ENCODE measurements at places on chromosomes 6 and 20.

DNA sequence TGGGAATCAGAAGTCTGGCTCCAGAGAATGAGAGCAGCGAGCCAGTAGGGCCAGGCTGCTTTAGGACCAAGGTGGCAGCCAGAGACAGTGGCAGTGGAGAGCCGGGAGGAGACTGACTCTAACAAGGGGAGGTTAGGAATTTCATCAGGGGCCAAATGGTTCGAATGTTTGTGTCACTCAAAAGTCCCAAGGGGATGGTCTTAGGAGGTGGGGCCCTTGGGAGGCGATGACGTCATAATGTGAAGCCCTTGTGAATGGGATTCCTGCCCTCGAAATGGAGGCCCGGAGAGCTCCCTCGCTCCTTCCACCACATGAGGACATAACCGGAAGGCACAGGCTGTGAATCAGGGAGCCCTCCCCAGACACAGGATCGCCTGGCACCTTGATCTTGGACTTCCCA, 299.7 kb downstream of the QKI start:
- DNase-seq, result no peak

- no peak for DNase-seq
These were observed 1.5 kb downstream of the DLK2 start for GRCh38 chr6:43453831-43454230.

GRCh38 chr6:160933256-160933655, 58.3 kb upstream of the MAP3K4 start:
- no peak for DNase-seq

GRCh38 chr6:160960839-160961238, 30.7 kb upstream of the MAP3K4 start:
- no peak for DNase-seq

DNA sequence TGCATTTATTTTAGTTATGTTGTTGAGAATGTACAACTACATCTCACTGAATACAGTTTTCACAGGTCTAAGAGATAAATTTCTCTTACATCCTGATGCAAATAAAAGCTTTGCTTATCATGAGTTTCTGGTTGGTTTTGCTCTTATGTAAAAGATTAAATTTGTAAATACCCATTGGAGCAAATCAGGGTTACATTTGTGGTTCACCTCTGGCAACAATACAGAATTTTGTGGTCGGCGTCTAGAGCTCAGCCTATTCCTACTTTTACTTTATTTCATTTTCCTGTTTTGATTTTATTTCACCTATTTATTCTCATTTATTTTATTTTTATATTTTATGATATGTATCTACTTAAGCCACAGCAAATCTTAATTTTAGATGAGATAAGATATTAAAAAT, 271.9 kb upstream of the MARCKS start:
- no peak for DNase-seq

DNA sequence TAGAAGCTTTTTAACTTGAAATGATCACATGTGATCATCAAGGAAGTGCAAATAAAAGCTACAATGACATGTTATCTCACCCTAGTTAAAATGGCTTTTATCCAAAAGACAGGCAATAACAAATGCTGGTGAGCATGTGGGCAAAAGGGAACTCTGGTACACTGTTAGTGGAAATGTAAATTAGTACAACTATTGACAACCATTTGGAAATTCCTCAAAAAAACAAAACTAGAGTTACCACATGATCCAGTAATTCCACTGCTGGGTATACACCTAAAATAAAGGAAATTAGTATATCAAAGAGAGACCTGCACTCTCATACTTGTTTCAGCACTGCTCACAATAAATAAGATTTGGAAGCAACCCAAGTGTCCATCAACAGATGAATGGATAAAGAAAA, 108.7 kb downstream of the HTR1B start:
- no peak for DNase-seq

- no peak for DNase-seq
These were observed 106.4 kb upstream of the TAB2 start for GRCh38 chr6:149211046-149211571.

DNA sequence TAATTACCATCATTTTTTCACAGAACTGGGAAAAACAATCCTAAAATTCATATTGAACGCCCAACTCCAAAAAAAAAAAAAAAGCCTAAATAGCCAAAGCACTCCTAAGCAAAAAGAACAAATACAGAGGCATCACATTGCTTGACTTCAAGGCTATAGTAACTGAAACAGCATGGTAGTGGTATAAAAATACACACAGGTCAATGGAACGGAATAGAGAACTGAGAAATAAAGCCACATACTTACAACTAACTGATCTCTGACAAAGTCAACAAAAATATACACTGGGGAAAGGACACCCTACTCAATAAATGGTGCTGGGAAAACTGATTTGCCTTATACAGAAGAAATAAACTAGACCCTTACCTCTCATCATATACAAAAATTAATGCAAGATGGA, 89.6 kb downstream of the MRAP2 start:
- no peak for DNase-seq

GRCh38 chr6:161546632-161547031, 272.8 kb upstream of the AGPAT4 start:
- no peak for DNase-seq

DNA sequence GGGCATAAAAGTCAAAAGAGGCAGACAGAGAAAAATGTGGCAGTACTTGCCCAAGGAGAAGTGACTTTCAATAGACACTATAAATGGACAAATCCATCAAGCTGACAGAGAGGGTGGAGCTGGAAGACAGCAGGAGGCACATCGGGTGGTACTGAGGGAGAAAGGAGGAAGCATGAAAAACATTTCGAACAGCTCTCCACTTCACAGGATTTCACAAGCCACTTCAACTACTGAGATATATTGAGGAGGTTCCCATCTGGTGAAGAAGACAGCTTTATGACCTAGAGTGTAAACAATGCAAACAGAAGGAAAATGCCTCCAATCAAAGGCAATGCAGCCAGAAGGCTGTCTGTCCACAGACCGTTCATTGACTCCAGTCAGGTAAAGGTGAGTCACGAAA, 259.4 kb upstream of the ECI2 start:
- DNase-seq, result no peak

DNA sequence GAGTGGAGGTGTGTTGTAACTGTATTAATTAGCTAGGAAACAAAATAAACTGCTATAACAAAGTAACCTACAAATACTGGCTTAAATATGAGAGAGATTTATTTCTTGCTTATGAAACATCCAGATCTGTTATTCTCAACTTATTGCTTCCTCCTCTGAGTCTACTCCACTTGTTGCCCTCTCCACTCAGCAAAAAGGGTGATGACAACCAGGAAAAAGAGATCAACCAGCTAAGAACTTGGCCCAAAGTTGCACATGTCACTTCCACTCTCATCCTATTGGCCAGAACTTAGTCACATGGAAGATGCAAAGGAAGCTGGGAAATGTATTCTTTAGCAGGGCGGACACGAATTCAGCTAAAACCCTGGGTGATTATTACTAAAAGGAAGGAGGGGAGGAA, 5.2 kb upstream of the TP53RK start:
- DNase-seq, result no peak

DNA sequence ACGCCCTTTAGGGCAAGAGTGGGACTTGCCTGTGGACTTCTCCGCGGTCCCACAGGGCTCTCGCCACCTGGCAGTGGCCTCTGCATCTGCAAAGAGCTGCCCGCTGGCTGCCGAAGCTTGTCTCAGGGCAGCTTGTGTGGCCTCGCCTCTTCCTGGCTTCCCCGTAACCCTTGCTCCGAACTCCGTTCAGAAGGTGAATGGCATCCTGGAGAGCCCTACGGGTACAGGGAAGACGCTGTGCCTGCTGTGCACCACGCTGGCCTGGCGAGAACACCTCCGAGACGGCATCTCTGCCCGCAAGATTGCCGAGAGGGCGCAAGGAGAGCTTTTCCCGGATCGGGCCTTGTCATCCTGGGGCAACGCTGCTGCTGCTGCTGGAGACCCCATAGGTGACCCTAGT, 3.0 kb downstream of the RTEL1 start:
- no peak for DNase-seq

DNA sequence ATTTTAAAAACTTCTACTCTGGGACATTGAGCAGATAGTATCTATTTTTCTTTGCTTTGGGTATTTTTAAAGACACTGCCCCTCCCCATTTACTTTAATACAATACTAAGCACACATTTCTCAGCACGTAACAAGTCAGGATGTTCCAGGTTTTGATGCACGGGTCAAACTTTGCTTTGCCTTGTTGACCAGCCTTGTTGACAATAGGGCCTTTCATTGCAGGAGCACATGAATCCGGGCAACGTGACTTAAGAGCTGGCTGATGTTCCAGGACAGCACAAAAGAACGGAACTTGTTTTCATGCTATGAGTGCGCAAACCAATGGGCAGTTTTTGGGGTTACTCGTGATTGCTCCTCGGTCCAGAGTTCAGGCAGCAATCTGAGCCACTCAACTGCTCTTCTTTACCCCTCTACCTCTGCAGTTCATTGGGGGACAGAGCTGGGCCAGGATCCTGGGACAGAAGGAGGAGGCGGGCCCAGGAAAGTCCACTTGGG, 78.6 kb upstream of the SLC22A16 start:
- DNase-seq, result no peak

GRCh38 chr6:142796571-142796970, 148.4 kb downstream of the HIVEP2 start:
- DNase-seq, result no peak

GRCh38 chr6:99096170-99096569, 148.4 kb upstream of the FBXL4 start:
- DNase-seq, result no peak

- no peak for DNase-seq
These were observed 3.2 kb downstream of the SLC17A9 start for GRCh38 chr20:62955519-62956386.

GRCh38 chr6:144895313-144896278, 610.5 kb downstream of the UTRN start:
- no peak for DNase-seq

GRCh38 chr20:63826753-63827152, 4.3 kb downstream of the ZBTB46 start:
- no peak for DNase-seq

- DNase-seq, result no peak
These were observed 186.2 kb upstream of the TNFAIP3 start for GRCh38 chr6:137680705-137681346.

DNA sequence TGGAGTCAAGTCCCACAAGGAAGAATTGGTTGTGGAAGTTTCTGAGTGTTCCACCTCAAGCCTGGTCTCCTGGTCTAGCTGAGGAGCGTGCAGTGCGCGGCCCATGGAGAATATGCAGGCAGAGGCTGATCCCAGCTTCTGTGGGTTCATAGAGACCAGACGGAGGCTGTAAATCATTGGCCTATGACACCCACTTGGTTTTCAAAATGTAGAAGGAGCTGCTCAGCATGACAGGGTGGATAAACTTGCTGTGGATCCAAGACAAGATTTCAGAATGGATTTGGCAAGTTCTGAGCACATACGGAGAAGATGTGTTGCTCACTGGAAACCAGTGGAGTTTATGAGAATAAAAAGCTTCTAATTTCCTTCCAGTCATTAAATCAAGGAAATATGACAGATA, 744 bp downstream of the KIF25 start:
- no peak for DNase-seq

- DNase-seq, result no peak
These were observed 7.1 kb downstream of the CD93 start for GRCh38 chr20:23079016-23079351.

DNA sequence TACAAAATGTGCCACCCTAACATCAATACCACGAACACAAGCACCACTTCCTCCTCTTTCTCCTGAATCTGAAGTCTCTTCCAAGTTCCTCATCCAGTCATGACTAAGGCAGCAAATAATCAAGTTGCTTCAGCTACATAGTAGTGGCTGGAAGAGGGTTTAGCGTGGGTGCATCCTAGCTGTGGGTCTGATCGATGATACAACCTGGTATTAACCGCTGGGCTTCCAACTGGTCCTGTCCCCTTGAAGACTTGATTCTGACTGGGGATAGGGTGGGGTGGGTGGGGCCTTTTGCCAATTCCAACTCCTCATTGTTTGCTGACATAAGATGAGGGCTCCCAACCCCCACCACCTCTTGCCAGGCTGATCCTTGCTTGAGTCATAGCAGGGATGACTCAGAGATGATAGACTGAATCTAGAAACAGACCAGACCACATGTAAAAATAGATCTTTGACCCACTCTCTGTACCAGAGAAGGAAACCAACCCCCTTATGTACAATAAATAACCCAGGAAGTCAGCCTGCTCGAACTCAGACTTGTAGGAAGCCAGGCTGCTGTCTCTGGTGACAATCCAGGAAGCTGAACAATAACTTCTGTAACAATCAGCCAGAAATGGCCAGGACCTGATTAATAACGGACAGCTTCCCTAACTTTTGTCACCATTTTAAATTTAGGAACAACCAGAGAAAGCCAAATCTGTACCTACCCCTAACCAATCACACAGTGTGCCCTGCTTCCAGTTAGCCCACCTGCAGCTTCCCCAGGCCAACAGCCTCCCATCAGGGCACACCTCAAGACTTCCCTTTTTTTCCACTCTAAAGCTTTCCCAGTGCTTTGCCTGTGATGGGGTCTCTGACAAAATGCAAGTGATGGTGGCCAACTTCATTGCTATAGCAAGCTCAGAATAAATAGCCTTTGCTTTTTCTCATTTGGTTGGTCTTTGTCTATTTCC, 68.9 kb upstream of the FAM184A start:
- DNase-seq, result no peak

- DNase-seq, result no peak
These were observed 293.9 kb downstream of the QKI start for GRCh38 chr6:163708466-163708865.

GRCh38 chr6:55888917-55889316, 13.5 kb upstream of the BMP5 start:
- no peak for DNase-seq

- DNase-seq, result no peak
These were observed 153.3 kb upstream of the SNX9 start for GRCh38 chr6:157669747-157670216.

DNA sequence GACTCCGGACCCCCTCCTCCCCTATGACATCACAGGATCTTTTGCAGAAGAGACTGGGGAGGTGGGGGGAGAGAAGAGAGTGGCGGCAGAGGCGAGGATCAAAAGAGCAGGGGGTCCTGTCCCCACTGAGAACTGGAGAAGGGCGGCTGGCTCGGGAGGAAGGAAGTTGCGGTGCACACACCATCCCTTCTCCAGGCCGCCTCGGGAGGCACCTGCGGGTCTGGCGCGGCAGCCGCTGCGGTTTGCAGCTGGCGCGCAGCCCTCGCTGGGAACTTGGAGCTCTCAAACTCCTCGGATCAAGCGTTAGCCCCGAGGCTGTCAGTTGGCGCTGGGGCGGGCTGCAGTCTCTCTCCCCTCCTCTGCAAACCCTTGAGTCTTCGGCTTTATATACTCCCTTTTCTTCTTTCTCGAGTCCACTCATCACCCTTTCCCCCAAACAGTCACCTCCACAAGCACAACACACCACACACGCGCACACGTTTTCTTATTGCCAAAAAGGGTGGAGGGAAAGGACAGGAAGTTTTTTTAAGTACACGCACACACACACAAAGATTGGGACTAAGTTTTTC, 180.7 kb downstream of the TBXT start:
- DNase-seq, result no peak

All from D721Med (cell line).